ENCODE measurements at places on chromosomes 1 and 21.

DNA sequence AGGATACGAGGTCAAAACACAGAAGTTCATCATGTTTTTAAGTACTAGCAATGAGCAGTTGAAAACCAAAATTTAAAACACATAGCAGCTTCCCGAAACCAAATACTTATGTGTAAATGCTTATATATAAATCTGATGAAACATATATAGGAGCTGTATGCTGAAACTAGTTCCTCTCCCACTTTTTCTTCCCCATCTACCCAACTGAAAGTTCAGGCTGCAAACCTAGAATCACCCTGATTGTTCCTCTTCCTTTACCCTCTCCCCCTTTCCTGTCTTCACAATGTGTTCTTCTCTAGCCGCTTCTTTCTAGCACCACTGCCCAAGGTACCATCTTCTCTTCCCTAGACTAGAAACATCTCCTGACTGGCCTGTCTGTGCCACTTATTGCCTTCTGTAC is 90.6 kb downstream of the ST3GAL3 start:
- no peak for DNase-seq

GRCh38 chr21:46253610-46254124 is 25.1 kb upstream of the LSS start:
- peak; percentile 8 for DNase-seq

GRCh38 chr1:227895828-227896685 is 51.7 kb downstream of the WNT9A start:
- no peak for DNase-seq

GRCh38 chr1:162757476-162757875 is 33.0 kb upstream of the HSD17B7 start:
- no peak for DNase-seq

All from dermis microvascular lymphatic vessel endothelial cell (primary cell).